ENCODE measurements at places on chromosomes 2 and 18.

GRCh38 chr2:166458674-166459073, 35.4 kb downstream of the SCN7A start:
- no peak for DNase-seq

DNA sequence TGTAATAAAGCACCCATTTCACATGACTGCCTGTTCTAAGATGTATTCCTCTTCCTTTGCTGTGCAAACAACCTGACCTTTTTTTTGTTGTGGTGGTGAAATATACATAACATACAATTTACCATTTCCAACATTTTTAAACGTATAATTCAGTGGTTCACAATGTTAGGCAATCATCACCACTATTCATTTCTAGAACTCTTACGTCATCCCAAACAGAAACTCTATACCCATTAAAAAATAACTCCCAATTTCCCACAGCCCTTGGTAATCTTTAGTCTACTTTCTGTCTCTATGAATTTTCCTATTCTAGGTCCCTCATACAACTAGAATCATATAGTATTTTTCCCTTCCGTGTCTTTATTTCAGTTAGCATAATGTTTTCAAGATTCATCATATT, 36.7 kb downstream of the RND3 start:
- DNase-seq: no peak

- no peak for DNase-seq
These were observed 182.5 kb downstream of the C1D start for GRCh38 chr2:67880291-67880761.

GRCh38 chr2:194465641-194466040, 1191.4 kb upstream of the SLC39A10 start:
- no peak for DNase-seq

GRCh38 chr2:207697411-207697810, 14.0 kb upstream of the CCNYL1 start:
- no peak for DNase-seq

DNA sequence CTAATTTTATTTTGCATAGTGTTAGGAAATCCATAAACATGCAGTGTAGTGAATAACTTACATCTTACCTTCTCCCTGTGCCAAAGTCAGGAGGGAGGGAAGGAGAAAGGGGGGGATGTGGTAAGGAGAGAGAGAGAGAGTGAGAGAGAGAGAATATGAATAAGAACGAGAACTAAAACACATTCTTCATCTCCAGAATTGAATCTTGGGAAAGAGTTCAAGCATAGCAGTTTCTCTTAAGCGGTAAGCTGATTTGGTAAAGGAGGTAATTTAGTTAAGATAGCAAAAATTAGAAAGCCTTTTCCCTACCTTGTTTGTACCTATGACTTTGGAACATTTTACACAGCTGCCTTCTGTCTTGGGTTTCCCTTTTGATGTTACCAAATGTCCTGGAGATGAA, 15.7 kb downstream of the ERMN start:
- no peak for DNase-seq

GRCh38 chr18:63004466-63005089, 289.2 kb downstream of the PHLPP1 start:
- DNase-seq: no peak

DNA sequence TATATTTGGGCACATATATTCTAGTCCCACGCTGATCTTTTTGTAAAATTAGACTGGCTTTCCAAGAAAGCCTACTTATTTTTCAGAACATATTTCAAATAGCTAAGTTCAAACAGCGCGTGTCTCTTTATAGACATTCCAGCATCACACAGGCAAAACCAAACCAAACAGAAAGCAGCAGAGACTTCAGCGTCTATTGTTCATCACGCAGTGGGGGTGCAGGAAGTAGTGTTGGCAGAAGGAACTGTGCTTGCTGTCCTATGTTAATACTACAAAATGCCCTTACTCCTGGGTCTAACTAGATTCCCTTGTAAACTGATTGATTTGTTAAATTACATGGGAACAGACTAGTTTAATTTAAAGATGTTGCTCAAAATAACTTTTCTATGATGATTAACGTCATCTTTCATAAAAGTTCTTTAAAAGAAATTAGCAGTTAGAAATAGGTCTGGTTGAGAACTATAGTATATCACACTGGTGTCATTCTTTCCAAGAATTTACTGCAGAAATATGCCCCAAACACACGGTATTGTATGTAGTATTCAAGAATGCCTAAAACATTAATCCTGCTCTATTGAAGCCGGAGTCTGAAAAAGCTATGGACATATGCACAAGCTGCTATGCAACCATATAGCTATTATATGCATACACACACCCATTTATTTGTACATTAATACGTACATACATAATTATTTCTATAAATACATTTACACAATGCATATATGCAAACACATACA, 436.3 kb downstream of the CBLN2 start:
- no peak for DNase-seq

DNA sequence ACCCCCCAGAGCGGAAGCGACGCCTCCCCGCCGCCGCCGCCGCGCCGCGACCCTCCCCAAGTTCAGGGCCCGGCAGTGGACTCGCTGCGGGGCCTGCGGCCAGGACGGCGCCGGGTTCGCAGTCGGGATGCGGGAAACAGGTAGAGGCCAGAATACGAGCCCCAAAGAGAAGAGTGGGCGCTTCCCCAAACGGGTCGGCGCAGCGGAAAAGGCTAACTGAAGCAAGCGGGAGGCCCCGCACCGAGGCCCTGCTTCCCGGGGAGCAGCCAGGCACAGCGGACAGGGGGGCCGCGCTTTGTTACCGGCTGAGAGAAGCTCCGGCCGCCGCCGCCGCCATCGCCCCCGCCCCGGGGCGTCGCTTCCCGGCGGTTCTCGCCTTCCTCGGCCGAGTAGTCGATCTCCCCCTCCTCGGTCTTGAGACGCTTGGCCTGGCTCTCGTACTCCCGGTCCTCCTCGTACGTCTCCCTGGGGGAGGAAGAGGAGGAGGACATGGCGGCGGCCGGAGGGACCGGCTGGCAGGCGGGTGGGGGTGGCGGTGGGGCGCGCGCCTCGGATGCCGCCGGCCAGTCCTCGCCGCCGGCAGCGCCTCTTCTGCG, 494 bp downstream of the HNRNPLL start:
- DNase-seq: no peak

- DNase-seq: no peak
These were observed 14.1 kb downstream of the PER2 start for GRCh38 chr2:238274152-238274865.

GRCh38 chr2:133843551-133843950, 275.3 kb upstream of the NCKAP5 start:
- no peak for DNase-seq

DNA sequence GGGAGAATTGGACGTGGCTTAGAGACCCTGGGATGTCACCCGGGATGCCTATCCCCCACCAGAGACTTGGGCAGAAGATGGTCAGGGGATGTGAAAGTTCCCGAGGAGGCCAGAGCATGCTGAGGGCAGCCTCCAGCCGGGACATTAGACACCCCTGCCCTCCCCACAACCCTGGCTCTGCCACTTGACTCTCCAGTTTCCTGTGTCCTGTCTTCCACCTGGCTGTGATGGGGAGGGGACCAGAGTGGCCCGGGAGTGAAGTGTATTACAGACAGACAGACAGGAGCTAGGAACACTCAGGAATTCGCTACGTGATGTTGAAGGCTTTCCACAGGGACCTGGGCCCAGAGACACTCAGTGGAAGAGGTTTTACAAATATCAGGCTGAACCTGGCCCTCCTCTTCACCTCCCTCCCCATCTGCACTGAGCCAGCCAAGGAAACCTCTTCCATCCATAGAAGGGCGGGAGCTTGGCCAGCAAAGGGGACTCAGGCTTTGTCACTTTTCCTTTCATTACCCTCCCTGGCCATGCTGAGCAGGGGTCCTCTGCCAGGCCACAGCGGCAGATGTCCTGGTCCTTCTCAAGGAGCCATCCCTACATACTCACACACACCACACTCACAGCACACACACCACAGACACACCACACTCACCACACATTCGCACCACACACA, 60.7 kb downstream of the SDC1 start:
- no peak for DNase-seq

DNA sequence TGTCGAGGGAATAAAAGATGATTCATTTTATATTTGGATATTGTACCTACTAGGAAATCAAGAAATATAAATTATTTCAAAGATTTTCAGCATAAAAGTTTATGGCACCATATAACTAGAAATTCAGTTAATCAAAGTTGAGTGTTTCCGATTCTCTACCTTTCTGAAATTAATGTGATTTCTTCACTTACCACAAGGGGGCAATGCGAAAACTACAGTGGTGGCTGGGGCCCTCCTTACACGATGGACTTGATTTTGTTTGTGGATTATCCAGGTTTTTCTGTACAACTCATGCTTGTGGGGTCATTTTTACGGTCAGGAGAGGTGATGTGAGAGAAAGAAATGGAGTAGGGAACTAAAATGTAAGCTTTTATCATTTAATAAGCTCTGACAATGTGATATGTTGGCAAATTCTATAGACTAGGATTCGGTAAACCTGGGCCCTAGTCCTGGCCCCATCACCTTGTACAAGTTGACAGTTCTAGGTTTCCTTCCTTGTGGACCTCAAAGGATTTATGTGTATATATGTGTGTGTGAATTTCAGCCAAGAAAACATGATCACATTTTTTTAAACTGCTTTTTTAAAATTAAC, 47.6 kb downstream of the G6PC2 start:
- no peak for DNase-seq

DNA sequence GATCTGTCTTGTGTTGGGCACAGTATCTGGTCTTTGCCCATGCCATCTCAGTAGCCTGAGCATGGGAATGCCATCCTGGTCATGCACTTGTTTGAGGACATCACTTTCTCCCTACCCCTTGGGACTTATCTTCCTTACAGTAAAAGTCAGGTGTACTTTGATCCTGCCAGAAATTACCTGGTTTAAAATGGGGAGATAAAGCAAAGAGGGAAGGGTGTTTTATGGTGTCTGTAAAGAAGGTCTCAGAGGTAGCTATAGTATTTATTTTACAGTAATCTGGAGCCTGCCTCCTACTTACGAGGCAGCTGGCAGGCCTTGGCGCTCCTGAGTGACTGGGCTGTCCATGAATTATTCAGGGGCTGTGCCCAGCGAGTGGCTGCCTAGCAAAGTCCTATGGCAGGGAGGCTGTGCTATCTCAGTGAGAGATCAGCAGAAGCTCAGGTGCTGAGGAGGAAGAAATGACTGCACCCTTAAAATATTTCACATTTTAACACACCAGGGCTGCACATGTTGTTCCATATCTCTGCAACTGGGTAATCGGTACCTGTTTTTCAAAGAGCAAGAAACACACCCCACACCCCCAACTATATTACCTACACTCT, 93.9 kb downstream of the SPTBN1 start:
- no peak for DNase-seq

GRCh38 chr2:70510313-70510712, 43.3 kb downstream of the TGFA start:
- DNase-seq: no peak

DNA sequence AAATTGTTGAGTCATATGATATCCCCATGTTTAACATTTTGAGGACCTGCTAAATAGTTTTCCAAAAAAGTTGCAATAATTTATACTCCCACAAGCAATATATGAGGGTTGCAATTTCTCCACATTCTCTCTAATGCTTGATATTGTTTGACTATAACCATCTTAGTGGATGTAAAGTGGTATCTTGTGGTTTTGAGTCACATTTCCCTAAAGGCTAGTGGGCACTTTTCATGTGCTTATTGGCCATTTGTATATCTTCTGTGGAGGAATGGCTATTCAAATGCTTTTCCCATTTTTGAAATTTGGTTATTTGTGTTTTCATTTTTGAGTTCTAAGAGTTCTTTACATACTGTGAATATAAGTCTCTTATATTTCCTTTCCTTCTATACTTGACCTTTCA, 82.7 kb downstream of the SCG2 start:
- DNase-seq: no peak

DNA sequence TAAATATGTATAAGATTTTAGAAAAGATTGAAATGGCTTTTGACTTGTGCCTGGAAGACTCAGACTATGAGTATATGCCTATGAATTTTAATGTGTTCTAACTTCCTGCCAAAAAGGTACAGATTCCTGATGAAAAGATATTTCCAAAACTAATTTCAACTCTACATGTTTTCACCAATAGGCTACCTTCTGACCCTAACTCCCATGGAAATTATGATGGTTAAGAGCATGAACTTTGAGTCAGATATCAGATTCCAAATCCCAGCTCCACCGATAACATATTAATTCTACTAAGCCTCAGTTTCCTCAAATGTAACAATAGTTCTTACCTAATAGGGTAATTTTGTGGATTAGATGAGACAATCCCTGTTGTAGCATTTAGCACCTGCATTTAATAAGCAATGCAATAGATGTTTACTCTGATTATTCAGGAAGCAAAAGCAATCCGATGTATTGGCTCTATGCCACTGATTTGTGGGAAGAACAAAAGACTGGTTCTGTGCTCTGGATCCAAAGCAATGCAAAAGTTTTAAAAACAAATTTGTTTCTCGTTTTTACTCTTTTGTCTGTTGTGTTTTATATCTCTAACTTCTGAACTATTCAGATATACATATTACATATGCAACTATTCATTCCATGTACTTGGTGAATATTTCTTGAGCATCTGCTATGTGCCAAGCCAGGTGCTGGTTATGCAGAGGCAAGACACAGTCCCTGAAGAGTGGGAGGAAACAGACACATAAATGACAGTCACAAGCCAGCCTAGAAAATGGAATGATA, 115.4 kb downstream of the GATA6 start:
- no peak for DNase-seq

- DNase-seq: no peak
These were observed 100.7 kb downstream of the ARHGAP15 start for GRCh38 chr2:143229952-143230351.

DNA sequence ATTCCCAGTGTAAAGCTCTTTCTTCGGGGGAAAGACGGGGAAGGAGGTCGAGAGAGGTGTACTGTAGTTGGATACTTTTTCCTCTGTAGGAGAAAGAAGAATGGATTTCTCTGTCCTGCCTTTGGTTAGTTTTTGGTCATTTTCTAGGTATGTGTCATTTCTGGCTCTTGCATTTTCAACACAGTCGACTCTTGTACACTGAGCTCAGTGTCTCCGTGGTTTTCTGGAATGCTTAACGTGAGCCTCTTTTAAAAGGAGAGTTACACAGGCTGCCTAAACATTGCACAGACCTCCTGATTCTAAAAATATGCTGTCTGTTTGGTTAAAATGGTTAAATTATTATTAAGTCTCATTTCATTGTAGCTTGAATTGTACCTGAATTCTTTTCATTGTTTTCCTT, 21.8 kb upstream of the GLS start:
- DNase-seq: no peak

DNA sequence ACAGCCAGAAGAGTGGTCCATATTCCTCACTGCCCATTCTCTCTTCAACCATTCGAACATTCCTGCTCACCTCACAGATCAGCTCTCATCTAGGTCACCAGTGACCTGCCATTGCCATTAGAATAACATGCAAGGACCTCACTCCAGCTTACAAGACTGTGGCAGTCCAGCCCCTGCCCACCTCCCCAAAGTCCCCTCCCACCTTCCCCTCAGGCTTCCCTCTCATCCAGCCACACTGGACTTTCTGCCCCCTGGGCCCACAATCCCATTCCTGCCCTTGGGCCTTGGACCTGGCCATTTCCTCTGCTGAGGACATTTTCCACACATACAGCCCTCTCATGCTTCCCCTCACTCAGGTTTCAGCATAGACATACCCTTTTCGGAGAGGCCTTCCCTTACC, 5.2 kb upstream of the TMEM177 start:
- DNase-seq: no peak

- no peak for DNase-seq
These were observed 1073.9 kb upstream of the CDH2 start for GRCh38 chr18:29250843-29251242.

- DNase-seq: no peak
These were observed 1.1 kb upstream of the ZSCAN30 start for GRCh38 chr18:35291166-35291565.
